IPS DF 6.9 (cell line): ENCODE measurements at places on chromosomes 1 and 21.

DNA sequence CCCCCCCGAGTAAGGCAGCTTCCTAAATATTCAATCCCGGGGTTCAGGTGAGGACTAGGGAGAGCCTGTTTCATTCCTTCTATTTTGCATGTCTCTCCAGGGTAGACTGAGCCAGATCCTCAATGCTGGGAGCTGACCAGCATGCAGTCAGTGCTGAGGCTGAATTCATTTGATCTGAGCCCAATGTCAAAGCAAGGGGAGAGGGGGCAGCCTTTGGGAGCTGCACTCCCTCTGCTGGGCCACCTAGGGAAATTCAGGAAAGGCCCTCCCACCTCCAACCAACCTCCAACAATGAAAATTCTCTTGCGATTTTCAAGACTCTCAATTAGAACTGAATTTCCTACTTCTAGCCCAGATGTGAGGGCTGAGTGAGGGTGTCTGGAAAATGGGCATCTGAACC is 371.2 kb downstream of the NPHP4 start:
- peak; percentile 16 for DNase-seq

DNA sequence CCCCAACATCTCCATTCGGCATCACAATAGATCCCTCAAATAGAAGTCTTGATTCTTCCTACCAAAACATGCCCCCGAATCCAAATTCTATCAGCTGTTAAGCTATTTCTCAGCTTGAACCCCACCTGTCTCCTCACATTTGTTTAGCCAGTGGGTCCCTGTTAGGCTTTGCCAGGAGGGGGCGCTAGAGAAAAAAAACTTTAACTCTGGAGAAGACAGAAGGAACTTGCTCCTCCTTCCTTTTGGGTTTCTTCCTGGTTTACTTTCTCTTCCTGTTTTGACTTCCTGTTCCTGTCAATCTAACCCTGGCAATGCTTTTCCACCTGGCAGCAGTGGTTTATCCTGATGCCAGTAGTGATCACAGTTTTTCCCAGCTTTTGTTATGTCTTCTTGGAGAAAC is 95.6 kb upstream of the KCNK1 start:
- peak; percentile 52 for DNase-seq

DNA sequence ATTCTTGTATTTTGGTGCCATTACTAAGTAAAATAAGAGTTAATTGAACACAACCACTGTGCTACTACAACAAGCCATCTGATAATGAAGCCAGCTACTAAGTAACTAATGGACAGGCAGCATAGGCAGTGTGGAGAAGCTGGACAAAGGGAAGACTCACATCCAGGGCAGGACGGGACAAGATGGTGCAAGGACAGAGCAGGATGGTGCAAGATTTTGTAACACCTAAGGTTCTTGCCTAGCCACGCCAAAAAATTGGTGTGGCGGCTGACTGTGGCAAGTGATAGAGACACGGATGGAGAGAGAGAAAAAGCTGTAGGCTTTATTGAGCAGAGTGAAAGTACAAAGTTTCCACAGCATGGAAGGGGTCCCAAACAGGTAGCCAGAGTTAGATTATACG is 114.0 kb upstream of the VANGL1 start:
- no peak for DNase-seq

DNA sequence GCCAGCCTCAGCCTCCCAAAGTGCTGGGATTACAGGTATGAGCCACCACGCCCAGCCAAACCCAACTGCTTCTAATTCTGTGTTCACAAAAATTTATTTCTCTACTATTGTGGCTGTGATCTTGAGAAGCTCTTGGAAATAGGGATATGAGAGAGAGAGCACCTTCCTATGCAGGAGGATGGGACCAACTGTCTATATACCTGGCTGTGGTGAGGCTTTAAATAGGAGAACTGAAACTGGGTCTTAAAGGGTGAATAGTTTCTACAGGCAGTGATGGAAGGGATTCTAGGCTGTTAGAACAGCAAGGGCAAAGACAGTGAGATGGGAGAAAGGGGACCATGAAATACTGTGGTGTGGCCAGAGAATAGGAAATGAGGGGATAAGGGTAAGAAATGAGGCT is 8.3 kb upstream of the PTCH2 start:
- DNase-seq = no peak
